Liver (tissue), 10 donors: ENCODE measurements at places on chromosomes 11 and 22.

DNA sequence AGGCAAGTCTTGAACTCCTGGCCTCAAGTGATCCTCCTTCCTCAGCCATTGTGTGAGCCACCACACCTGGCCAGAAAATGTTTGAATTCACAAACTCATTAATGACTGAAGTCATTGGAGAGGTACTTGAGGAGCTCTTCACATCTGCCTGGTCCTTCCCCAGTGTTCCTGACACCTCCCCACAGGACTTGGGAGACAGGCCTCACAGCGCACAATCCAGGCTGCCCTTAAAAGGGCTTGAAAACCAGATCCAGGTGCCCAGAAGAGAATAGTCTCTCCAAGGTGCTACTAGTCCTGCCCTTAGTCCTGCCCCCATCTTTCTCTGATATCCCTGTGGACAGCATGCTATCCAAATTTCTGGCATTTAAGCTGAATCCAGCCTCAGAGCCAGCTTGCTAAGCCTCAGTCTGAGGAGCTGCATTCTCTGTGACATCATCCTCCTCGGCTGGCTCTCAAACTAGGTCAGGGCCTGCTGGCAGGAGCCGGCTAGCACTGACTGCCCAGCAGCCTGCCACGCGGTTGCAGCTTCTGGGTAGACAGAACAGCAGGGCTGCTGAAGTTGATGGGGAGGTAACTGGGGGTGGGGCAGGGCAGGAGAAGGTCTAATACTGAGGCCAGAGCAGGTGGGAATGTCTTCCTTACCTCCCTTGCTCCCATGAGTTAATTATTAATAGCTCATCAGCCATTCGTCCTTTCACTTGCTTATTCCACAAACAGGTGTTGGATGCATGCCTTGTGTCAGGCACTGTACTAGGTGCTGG, 35.3 kb upstream of the NECTIN1 start:
- DNase-seq: no peak

- DNase-seq: no peak
These were observed 21.2 kb downstream of the PLAAT3 start for GRCh38 chr11:63592975-63593395.

- DNase-seq: no peak
These were observed 92.5 kb downstream of the SIK3 start for GRCh38 chr11:117005758-117006157.

GRCh38 chr11:128929468-128929867, 13.2 kb downstream of the TP53AIP1 start:
- no peak for DNase-seq
